ENCODE measurements at places on chromosomes 12 and 14. TPM values are rescaled to one million over a fixed set of nuclear protein-coding genes. Genes with fewer than 3 reads are reported as not detected.
A peak's percentile ranks its signal among the peaks of the same experiment; 100 is the strongest.

The FAM90A1 gene
- not detected for total RNA-seq

The TAS2R20 gene
- total RNA-seq: 3.9 TPM

The FBLN5 gene
- 9.7 TPM for total RNA-seq

The SCNN1A gene
- not detected for total RNA-seq

The YEATS4 gene
- total RNA-seq: 17.8 TPM

The CCDC175 gene
- not detected for total RNA-seq

The KITLG gene
- 117 TPM for total RNA-seq

The OR4M1 gene
- total RNA-seq: not detected

The C12orf54 gene
- not detected for total RNA-seq

The P2RX2 gene
- not detected for total RNA-seq

The SLC5A8 gene
- total RNA-seq: not detected

The AMIGO2 gene
- 31.7 TPM for total RNA-seq

The ZC2HC1C gene
- total RNA-seq: 0.54 TPM

The IGF1 gene
- total RNA-seq: 0.28 TPM

The EML1 gene
- total RNA-seq: 42.3 TPM

DNA sequence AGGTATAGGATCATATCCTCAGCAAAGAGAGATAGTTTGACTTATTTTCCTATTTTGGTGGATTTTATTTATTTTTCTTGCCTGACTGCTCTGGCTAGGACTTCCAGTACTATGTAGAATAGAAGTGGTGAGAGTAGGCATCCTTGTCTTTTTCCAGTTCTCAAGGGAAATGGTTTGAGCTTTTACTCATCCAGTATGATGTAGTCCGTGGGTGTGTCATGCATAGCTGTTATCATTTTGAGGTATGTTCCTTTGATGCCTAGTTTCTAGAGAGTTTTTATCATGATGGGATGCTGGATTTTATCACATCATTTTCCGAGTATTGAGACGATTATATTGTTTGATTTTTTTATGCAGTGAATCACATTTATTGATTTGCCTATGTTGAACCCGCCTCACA is 97.2 kb downstream of the MGAT4C start:
- DNase-seq: peak; percentile 73

DNA sequence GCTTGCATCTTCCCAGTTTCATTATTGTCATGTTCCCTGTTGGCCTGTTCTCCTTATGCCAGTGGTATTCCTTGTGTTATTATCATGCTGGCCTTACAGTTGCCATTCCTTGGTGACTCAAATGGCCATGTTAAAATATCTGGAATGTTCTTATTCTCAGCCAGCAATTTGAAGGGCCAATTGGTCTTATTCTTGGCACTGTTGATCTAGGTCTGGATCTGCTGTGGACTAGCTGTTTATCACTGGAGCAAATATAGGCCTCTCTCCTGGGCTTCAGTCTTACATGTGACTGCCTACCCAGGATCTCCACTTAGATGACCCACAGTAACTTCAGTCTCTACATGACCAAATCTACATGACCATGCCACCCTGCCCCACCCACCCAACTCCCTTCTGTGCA is 5.4 kb downstream of the CIPC start:
- DNase-seq: no peak

GRCh38 chr12:70876952-70877351 is 43.6 kb downstream of the PTPRR start:
- peak; percentile 0 for DNase-seq

DNA sequence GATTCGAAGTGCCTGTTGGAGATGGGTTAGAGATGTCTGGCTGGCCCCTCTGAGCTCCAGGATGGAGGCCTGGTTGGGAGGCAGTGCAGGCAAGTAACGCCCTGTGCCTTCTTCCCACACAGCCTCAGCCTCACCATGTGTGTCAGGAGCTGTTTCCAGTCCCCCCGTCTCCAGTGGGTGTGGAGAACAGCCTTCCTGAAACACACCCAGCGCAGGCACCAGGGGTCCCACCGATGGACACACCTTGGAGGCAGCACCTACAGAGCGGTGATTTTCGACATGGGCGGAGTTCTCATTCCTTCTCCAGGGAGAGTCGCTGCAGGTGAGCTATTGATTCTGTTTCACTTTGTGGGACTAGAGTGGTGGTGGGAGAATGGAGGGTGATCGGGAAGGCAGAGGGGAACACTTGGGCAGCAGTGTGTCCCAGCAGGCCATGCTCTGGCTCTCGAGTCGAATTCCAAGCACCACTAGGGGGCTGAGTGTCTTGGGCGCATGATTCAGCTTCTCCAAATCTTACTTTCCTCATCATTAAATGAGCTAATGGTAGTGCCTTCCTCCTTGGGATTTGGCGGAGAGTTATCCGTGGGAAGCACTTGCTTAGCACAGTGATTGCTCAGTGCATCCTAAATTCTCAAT is 6.8 kb downstream of the ACAD10 start:
- peak; percentile 15 for DNase-seq

DNA sequence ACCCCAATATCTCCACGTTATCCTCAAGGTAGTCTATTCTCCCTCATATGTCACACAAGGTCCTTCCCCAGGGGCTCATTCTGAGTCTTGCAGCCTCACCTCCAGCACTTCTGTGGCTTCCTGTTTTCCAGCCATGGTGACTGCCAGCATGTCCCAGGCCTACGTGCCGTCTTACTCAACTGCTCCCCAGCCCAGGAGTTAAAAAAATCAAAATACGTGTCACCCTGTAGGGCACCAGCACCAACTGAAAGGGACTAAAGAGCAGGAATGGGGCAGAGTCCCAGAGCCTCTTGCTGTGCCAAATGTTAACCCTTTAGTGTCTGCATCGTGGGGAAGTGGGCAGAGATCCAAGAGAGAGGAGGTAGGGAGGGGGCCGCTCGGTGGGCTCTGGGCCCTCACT is 37.0 kb upstream of the MED13L start:
- no peak for DNase-seq

- DNase-seq: no peak
Observed at GRCh38 chr12:127555071-127555470, 711.9 kb upstream of the TMEM132C start.

- peak; percentile 6 for DNase-seq
Observed at GRCh38 chr12:7190268-7191055, 976 bp downstream of the PEX5 start.

- peak; percentile 17 for DNase-seq
Observed at GRCh38 chr14:75941030-75941429, 40.8 kb downstream of the TGFB3 start.

DNA sequence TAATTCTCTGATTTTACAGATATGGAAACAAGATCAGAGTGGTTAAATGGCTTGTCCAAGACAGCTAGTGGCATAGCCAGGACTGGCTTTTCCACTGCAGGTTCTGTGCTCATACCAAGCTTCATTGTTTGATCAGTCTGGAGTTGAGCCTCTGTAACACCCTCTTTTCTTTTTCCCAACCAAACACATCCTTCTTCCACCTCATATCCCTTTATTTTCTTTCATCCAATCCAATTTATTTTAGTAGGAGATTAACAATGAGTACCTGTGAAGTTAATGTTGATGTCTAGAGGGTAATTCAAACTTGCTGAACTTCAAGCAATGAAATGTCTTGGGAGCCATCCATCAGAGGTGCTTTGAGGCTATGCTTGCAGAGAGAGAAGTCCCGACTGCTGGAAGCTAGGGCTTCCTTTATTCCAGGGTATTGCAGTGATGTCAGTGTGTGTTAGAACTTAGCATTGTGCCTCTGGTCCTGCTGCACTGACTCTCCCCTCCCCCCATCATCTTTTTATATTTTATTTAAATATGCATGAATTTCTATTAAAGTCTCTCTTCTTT is 452.1 kb upstream of the PDE3A start:
- DNase-seq: no peak

DNA sequence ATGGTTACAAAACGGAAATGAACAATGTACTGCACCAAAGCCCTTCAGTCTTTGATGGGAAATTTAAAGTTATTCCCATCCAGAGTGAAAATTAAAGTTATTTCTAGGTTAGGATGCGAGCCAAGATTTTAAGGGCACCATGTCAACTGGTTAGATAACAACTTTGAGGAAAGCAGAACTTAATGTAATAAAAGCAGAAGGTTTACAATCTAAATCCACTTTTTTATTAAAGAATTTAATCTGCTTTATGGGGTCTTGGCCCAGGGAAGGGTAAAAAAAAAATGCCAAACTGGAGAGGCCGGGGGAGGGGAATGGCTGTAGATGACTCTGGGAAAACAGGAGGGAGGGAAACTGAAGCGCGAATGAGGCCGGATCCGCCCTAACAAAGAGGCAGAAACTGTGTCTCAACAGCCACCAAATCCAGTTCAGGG is 108.2 kb upstream of the ATF7IP start:
- no peak for DNase-seq

DNA sequence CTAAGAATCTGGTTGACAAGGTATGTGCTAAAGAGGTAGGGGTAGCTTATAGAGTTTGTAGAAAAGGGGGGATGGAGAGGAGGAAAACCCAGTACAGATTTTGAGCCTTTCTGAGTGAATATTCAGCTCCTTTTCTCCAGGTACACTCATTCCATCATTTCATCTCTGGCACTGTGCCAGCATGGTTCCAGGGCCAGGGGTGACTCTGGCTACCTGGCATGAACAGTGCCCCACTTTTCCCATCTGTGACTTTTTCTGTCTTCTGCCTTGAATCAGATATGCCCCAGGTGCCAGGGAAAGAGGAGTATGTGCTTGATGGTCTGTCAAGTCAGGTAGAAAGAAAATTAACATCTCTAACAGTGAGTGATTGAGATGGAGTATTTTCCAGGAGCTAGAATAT is 175.7 kb downstream of the CACNA1C start:
- DNase-seq: no peak

GRCh38 chr12:74624201-74624600 is 86.6 kb downstream of the ATXN7L3B start:
- DNase-seq: no peak

- no peak for DNase-seq
Observed at GRCh38 chr12:108907839-108908351, 28.0 kb downstream of the DAO start.

DNA sequence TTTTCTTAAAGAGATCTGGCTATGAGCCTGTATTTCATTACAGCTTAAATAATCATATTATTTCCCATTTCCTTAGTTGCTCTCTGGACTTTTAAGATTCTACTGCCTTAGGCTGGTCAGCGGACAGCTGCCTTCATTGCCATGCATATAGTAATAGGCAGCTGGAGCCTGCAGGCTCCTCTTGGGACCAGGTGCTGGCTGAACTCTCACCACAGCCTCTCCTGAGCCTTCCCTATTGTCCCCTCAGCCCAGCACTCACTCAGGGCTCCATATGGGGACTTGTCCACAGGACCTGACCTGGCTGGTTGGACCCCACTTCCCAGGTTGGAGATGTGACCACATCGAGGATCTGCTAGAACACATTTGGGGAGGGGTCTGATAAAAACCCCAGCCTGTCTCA is 405.4 kb downstream of the DPF3 start:
- DNase-seq: no peak

- DNase-seq: peak; percentile 51
Observed at GRCh38 chr14:29320286-29320685, 553.7 kb downstream of the FOXG1 start.

DNA sequence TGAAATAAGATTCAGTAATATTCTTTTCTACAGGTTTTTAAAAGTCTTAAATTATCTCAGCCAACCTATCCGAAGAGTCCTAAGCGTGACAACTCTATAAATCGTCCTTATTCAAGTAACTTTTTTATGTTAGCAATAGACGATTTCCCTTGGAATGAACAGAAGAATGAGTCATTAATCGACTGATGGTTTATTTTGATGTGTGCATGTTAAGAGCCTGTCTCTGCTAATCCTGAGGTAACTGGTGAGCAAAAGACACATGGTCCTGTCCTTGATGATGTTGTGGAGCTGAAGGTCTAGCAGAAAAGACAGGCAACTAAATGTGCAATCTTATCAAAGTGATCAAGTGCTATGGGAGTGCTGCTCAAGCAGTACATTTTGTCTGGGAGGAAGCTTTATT is 80.4 kb downstream of the DAAM1 start:
- peak; percentile 25 for DNase-seq

DNA sequence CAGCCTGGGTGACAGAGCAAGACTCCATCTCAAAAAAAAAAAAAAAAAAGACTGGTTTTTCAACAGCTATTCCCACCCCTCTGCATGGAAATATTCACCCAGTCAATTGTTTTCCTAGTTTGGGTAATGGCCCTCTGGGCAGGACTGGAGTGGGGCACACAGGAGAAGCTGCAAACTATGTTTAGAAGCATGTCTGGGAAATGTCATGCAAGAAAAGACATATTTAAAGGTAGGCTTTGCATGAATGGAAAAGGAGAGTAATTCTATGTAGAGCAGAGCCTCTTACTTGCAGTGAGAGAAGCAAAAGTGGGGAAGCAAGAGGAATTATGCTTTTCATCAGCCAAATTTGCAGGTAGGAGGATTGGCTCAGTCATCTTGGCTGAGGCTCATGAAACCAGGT is 276.5 kb upstream of the PLEKHG7 start:
- no peak for DNase-seq

- DNase-seq: no peak
Observed at GRCh38 chr12:2265461-2266167, 212.8 kb downstream of the CACNA1C start.

- peak; percentile 88 for DNase-seq
Observed at GRCh38 chr12:124939079-124939420, 24.6 kb upstream of the UBC start.

- peak; percentile 37 for DNase-seq
Observed at GRCh38 chr12:2974560-2974971, 15.4 kb downstream of the TEAD4 start.

GRCh38 chr14:32190673-32191072 is 11.2 kb upstream of the RNU6-7 start:
- DNase-seq: no peak

DNA sequence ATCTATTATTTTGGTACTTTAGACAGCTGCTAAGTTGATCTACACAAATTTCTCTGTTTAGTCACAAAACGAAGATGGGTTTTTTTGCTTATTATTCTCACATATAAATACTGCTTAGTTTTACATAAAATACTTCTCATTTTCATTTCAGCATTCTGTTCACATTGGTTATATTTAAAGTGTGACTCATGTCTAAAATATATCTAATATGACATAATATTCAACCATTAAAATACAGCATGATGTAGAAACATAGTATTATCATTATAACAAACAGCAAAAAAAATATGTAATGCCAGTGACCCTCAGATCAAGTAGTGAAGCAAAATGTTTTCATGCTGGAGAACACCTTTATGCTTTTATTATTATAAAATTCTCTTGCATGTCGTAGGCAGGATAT is 63.7 kb downstream of the SH2B3 start:
- DNase-seq: peak; percentile 76

GRCh38 chr12:19548834-19549233 is 109.5 kb downstream of the AEBP2 start:
- DNase-seq: no peak
